ENCODE measurements at places on chromosomes 5 and 9.
A peak's percentile ranks its signal among the peaks of the same experiment; 100 is the strongest.

DNA sequence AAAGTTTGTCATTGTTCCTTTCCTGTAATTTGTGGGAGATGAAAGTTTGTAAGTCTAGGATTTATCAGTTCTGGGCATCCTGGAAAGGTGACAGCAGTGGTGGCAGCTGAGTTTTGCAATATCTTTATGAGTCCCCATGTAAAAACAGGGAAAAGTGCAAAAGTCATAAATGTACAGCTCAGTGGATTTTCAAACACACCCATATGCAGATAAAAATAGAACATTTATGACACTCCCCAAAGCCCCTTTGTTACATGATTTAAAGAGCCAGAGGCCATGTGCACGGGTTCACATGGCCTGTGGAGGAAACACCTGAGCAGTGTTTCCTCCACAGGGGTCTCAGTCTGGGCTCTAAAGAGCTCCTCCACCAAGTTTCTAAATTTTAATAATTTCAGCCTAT lies 6.3 kb downstream of the TMEM38B start:
- DNase-seq: no peak

- DNase-seq: no peak
Observed at GRCh38 chr5:74107899-74108298, 481.9 kb downstream of the ARHGEF28 start.

GRCh38 chr5:160330212-160330611 lies 17.8 kb upstream of the CCNJL start:
- no peak for DNase-seq

DNA sequence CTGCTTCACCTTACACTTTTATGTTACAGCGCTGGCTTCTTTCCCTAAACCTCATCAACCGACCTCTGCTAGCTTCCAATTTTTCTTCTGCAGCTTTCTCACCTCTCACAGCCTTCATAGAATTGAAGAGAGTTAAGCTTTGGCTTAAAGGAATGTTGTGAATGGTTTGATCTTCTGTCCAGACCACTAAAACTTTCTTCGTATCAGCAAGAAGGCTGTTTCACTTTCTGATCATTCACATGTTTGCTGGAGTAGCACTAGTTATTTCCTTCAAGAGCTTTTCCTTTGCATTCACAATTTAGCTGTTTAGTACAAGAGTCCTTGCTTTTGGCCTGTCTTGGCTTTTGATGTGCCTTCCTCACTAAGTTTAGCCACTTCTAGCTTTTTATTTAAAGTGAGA lies 49.5 kb downstream of the NR3C1 start:
- DNase-seq: no peak

GRCh38 chr9:95129476-95130291 lies 187.8 kb downstream of the FANCC start:
- DNase-seq: no peak

GRCh38 chr5:108361771-108362170 lies 20.1 kb downstream of the FBXL17 start:
- no peak for DNase-seq

- no peak for DNase-seq
Observed at GRCh38 chr5:140267559-140268018, 35.3 kb downstream of the PFDN1 start.

DNA sequence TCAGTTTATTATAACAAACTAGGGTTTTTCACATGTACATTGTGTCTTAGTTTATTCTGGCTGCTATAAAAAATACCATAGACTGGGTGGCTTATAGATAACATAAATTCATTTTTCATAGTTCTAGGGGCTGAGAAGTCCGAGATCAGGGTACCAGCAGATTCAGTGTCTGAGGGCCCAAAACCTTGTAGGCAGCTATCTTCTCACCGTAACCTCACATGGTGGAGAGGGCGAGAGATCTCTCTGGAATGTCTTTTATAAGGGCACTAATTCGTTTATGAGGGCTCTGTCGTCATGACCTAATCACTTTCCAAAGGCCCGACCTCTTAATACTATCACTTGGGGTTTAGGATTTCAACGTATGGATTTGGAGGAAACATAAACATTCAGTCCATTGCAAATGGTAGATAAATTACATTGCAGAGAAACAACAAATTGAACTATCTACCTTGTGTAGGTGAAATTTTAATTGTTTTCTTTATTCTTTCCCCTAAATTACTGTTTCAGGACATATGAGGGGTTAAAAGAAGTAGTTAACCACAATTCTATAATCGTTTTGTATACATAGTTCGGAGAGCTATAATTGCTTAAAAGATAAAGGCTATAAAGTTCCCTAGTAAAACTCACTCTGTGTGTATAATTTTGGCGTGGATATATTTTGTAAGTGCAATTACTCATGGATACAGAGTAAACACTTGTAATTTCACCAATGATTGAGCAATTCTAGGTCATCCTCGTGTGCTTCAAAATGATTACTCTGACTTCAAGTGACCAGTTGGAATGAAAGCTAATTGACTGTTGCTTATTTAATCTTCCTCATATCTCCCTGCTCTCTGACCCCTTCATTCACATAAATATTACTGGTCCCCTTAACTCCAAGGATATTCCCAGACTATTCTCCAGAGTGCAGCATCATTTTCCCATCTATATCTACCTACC lies 247.5 kb upstream of the TMEM161B start:
- peak; percentile 2 for DNase-seq

- DNase-seq: no peak
Observed at GRCh38 chr5:34562791-34563190, 93.3 kb upstream of the RAI14 start.

DNA sequence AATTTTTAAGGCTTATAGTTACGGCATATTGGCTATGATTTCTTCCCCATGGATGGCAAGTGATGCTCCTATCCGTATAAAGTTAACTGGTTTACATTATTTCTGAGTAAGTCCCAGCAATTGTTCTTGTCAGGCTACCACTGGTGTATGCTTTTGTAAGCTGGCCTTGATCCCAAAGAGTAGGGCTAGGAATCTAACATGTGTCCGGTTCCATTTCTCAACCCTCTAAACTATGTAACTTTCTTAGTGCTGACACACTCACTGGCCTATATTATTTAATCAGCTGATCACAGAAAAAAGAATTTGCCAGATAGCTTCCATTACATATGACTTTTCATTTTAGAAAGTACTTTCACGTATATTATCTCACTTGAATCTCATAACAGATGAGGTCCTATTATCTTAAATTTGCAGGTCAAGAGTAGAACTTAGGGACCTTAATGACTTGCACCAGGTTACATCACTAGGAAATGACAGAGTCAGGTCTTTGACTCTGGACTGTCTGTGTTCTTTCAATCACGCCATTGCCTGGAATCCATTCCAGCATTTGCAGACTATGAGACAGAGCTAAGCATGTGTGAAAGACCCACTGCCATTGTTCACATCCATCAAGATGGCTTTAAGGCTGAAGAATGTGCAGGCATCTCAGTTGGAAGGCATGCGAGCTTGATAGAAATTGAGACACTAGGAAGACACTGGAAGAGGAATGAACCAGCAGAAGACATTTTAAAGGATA lies 362.9 kb downstream of the ARRDC3 start:
- no peak for DNase-seq

GRCh38 chr5:81755320-81755719 lies 4.4 kb upstream of the SSBP2 start:
- DNase-seq: peak; percentile 58

DNA sequence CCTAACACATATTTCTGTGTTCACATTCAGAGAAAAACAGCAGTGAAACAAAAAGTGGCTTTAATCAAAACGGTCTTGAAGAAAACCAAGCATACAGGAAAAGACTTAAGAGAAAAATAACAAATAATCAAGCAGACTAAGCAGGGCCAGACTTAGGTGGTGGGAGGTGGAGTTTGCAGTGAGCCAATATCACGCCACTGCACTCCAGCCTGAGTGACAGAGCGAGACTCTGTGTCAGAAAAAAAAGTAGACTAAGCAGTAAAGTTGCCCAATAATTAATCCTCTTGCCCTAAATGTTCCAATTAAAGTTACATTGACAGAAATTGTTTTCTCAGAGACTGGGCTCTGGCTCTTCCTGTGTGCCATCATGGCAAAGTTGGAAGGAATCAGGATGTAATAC lies 26.6 kb upstream of the GLDC start:
- DNase-seq: no peak

DNA sequence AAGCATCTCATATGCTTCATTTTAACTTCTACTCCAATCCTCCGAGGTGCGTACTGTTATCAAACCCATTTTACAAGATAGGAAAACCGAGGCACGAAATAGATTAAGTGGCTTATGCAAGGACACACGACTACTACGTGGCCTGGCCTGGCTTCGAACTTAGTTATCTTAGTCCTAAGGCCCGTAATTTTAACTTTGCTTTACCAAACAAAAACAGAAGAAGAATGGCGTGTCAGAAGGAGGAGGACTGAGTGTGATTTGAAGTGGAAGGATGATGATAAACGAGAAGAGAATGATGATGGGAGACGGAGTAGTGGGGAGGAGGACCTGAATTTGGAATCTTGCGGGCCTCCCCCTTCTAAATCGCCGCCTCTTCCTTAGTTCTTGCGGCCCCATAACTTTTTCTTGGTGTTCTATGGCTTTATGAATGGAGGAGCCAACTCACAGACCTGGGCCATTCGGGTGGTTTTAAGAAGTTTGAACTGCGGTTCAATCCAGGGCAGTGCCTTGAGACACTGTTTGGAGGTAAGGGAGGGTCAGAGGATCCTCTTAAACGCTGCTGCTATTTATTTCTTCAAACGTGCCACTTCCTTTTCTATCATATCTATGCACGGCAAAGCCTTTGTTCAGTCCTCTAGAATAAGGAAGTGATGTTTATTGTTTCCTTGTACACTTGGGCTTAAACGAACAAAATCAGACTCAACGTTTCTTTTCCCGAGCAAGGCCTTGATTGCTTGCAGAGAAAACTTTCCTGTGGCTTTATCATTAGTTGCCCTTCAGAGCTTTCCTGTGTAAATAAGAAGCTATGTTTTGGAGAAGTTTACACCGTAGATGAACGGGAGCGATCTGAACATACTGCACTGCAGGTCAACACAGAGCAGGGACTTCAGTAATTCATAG lies 795 bp downstream of the CNOT8 start:
- DNase-seq: no peak

- no peak for DNase-seq
Observed at GRCh38 chr9:78038620-78039300, 7.1 kb upstream of the GNAQ start.

- no peak for DNase-seq
Observed at GRCh38 chr9:81150016-81150625, 539.2 kb downstream of the TLE1 start.

- DNase-seq: no peak
Observed at GRCh38 chr5:61332851-61333320, 828 bp downstream of the ZSWIM6 start.

DNA sequence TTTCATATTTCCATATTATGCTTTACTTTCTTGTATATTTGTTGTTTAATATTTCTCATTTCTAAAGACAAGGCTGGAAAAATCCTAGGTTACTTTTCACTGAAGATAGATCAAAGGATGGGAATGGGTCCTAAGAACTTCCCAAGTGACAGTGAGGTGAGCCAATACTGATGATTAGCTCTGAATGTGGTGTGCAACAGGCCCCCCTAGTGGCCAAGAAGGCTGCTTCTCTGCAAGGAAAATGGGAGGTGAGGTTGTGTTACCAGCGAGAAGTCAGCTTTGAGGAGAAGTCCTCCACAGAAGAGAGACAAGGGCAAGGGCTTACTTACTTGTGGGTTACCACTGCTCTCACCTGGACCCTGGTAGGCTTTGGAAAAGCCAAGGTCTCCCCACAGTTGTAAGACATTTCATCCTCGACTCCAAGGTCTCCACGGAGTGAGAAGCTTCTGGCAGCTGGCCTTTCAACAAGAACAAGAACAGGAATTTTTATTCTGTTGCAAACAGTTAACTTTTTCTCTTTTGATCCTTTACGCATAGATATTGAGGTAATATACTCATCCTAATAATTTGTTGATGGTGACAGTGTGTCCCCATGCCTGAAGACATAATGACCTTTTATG lies 69.9 kb downstream of the MAMDC2 start:
- no peak for DNase-seq
